Stimulated activated CD8-positive, alpha-beta memory T cell treated with anti-CD3 and anti-CD28 coated beads, Interleukin-4, amount 100 ng/mL, for 48 hours (primary cell): ENCODE measurements at places on chromosomes 3 and 15.

DNA sequence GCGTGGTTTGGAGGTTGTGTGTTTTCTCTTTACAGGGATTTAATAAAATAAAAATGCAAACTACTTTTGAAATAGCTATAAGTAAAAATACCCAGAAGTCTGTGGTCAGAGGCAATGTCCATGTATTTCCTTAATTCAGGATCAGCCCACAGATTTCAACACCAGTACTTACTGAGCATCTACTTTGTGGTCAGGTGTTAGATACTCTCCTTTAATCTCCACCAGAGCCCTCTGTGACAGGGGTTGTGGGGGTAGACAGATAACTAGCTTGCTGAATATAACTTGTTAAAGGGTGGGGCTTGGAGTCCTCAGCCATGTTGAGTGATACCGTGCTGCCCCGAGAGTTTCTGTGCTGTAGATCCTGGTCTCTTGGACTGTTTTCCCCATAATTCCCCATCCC lies 244.1 kb upstream of the NR2E3 start:
- DNase-seq, result no peak

- DNase-seq, result no peak
Observed at GRCh38 chr3:164533275-164533674, 545.0 kb downstream of the SI start.

DNA sequence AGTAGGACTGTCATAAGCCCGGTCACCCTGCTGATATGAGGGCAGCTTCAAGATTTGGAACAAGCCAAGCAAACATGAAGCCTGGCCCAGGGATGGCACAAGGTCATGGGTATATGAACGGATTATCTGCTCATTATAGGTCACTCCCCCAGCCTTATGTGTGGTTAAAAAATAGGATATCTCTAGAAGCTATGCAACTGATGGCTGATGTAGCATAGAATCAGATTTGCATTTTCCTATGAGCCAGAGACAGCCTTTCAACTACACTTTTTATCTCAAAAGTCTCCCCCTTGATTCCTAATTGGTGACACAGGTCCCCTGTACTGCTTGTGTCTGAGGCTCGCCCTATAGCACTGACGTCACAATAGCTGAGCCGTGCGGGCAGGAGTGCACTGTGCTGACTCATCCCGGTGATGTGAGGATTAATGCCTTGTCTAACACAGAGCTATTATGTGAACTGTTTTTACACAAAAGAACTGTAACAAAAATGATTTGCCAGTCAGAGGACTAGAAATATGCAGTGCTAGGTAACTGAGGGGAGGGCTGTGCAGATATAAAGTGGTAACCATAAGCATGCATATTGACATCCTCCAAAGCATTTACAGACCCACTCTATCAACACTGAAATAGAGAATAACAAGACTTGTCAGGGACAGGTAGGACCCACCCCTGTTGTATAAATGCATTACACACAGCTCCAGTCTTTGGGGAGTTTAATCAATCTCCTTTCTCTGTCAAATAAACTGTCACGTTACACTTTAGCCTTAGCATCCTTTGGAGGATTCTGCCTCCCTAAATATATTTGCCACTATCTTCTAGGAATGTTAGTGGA lies 204.9 kb downstream of the TIGIT start:
- DNase-seq, result no peak

DNA sequence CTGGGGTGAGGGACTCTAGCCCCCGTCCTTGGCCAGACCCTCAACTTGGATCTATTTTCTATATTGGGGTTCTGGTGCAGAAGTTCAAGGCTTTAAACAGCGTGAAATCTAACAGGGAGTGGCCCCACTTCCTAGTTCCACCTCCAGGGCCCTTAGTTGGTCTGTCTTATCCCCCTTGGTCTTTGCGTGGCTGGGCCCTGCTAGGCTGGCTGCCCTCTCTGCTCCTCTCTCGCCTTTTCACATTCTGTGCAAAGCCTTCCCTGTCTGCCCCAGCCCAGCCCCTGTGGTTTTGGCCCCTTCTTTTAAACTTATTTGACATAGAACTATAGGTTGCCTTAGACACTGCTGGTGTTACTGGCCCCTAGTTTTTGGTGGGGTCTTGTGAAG lies 5.6 kb downstream of the PPCDC start:
- DNase-seq, result no peak

- no peak for DNase-seq
Observed at GRCh38 chr15:77546870-77547269, 85.8 kb downstream of the LINGO1 start.

GRCh38 chr3:56321892-56322291 lies 146.4 kb downstream of the ERC2 start:
- no peak for DNase-seq

DNA sequence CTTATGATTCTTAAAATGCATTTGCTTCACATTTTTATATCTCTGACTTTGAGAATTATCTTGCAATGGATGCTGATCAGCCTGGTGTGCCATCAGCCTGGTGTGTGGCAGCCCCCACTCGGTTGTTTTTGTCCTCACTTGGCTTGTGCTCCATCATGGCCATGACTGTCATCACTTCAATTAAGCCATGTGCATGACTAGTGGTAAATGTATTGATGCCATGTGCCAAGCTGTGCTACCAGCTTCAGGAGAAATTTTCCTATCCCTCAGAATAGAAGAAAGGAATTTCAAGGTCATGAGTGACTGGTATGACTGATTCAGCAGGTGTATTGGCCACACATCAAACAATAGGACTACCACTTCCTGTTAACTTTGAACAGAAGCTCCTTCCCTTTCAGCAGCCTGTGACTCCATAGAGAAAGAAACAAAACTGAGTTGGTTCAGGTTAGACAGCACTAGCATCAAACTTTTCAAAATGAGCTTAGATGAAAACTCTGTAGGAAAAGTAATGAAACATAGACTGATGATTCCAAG lies 251.7 kb downstream of the GRM7 start:
- DNase-seq, result no peak

DNA sequence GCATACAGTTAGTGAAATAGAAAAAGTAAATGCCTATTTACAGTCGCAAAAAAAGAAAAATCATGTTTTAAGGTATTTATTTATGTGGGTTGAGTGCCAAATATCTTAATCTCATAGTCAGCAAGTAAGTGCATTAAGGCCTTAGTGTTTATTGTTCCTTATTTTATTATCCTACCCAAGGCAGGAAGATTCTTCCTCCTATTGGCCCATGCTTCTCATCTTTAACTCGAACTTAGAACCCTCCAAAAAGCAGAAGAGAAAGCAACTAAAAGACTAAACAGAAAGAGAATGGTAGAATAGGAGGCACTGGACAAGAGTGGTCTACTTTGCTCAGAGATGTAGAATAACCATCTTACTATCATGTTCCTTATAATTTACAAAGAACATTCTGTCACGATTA lies 7.5 kb downstream of the RFX7 start:
- DNase-seq, result no peak

GRCh38 chr3:58724336-58724735 lies 57.8 kb upstream of the FAM3D start:
- no peak for DNase-seq

- no peak for DNase-seq
Observed at GRCh38 chr3:143092191-143092590, 27.4 kb upstream of the CHST2 start.

- no peak for DNase-seq
Observed at GRCh38 chr3:171984883-171985282, 54.5 kb upstream of the FNDC3B start.

DNA sequence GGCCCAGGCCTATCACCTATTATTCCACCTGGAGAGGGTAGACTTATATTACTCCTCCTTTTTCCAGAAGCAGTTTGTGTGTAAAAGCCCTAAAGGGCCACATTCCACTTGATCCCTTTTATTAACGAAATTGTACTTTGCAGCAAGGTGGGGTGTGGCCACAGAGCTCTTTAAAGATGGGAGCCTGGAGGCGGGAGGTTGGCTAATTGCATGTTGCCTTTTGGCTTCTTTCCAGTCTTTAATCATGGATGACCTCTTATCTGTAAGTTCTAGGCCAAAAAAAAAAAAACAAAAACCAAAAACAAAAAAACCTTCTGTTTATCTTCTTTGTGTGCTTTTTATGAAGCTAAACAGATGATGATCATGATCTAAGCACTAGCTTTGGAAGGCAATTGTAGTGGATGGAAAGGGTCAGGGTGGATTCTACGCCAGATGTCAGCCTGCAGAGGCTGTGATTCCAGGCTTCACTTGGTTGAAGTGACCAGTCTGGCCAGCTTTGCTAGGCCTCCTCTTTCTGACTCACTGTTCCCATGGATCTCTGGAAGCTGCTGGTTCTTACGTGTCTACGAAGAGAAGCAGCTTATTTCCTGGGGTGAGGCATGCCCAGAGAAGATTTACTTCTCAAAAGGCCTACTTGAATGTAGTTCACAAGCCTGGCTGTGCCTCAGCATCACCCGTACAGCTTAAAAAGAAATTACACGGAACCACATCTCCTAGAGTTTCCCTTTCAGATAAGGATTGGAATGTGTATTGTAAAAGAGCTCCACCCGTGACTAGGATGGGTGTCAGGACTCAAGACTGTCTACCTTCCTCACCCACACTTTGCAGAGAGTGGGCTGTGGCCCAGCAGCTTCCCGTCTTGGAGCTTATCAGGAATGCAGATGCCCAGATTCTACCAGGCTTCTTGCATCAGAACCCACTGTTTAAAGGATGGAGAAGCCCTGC lies 330.9 kb upstream of the C2CD4B start:
- DNase-seq, result no peak

DNA sequence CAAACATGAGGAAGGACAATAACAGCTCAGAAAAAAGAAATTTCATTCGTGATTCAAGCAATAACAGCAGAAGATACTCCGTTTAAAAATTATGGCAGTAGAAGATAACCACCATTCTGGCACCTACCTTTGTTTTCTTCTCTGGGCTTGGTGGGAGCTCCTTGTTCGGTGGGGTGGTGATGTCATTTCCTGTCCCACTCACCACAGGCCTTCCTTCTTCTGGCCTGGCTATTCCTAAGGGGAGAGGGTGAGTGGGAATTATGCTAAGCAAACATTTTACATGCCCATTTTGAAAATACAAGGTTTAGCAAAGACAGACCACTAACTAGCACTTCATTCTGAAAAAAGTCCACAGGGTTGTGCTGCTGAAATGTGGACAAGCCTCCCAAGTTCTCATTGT lies 74.4 kb downstream of the DHX30 start:
- DNase-seq, result no peak

DNA sequence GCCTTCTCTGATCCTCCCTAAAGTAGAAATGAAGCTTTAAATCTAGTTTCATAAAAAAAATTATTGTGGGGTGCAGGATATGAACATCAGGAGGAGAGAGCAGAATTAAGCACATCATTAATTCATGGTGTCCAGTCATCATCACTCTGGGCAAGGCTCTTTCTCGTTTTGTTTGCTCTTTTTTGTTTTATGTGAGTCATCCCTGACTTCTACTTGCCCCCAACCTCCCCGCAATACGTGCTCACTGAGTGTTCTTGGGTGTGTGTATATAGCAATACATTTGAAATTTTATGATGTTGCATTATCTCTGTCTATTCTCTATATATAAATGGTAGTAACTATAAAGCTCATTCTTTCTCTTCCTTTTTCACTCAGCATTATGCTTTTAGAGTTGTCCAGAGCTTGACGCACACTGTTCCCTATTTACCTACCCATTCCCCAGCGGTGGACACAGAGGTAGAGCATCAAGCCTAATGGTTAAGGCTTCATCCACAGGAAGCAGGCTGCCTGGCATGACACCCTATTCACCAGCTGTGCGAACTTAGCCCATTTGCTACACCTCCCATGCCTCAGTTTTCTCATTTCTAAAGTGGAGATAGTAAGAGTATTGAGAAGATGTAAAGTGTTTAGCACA lies 72.3 kb downstream of the CD200R1L start:
- DNase-seq, result no peak

- no peak for DNase-seq
Observed at GRCh38 chr15:42048080-42048820, 27.4 kb upstream of the PLA2G4E start.

DNA sequence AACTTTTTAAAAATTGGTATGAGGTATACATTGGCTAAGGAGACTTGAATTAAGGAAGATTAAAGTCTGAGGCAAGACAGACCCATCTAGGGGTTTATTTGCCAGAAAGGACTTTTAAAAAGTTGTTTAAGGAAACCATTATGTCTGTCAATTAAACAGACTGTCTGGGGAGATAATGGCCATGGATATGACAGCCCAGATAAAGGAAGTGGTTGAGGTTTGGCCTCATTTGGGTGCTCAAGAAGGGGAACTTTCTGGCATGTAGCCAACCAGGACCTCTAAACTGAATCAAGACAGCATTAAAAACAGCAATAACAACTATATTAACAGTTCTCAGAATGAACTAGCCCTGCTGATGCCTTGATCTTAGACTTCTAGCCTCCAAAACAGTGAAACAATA lies 9.9 kb upstream of the CD200R1L start:
- DNase-seq, result no peak

- no peak for DNase-seq
Observed at GRCh38 chr15:48898032-48898431, 20.1 kb downstream of the EID1 start.

GRCh38 chr15:68986322-68986721 lies 28.2 kb upstream of the NOX5 start:
- DNase-seq, result no peak

GRCh38 chr3:98966434-98966833 lies 64.9 kb upstream of the DCBLD2 start:
- DNase-seq, result no peak

DNA sequence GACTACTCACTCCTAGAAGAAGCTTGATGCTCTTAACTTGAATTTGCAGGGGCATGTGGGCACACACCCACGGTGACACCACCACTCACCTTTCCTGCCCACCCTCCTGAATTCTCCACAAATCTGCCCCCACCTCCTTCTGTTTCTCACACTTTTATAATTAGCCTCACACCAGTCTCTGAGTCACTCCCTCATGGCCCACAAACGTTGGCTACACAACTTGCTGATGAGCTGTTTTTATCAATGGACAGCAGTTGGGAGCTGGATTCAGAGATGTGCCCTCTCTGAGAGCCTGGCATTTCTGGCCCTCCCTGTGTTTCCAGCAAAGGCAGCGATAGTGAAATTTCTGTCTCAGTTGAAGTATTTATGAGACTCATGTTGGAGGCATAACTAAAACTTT lies 1.3 kb downstream of the COLQ start:
- DNase-seq, result peak; percentile 34

DNA sequence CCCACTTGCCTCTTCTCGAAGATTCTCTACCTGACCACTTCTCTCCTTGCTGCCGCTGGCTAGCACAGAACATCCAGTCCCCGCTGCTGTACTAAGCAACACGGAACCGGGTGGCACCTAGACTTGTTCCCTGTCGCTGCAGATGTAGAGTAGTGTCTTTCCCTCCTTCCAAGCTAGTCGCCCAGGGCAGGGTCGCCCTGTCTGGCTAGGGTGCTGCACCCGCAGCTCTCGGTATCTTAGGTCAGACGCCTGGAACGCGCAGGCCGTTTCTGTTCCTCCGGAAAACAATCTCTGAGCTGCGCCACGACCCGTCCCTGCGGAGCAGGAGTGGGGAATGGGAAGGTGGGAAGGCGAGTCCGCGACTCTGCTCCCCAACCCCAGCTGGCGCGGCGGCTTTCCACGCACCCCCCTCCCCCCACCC lies 758 bp upstream of the SNX33 start:
- peak; percentile 40 for DNase-seq

DNA sequence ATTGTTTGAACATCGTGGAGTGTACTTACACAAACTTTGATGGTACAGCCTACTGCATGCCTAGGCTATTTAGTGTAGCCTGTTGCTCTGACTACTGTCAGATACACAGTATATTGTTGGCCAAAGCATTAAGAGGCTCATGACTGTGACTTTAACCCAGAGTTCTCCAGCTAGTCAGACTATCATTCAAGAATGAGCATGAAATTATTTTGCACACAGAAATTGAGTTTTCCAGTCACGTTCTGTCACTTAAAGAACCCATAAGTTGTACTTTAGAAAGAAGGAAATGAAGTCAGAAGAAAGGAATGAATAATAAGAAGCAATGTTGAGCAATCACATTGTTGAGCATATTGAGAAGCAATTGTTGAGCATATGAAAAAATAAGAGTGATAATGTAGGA lies 37.6 kb upstream of the SLC22A13 start:
- DNase-seq, result no peak
